ENCODE measurements at places on chromosomes 2 and 18.

DNA sequence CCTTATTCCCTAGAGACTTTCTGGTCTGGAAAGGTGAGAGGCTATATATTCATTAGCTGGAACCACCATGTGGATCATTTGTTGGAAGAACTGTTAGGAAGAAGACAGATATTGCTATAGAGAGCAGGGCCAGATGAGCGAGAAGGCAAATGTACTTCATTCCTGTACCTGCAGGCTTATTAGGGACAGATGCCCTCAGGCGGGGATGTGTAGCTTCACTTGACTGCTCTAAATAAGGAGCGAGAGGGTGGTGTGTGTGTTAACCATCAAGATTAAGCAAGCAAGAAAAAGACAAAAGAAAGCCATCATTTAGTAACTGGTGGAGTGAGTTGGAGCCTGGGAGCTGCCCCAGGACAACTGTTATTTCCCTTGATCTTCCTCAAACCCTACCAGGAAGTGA, 36.4 kb downstream of the NEDD4L start:
- no peak for DNase-seq

- DNase-seq: no peak
Observed at GRCh38 chr2:165795011-165795410, 964 bp upstream of the GALNT3 start.

DNA sequence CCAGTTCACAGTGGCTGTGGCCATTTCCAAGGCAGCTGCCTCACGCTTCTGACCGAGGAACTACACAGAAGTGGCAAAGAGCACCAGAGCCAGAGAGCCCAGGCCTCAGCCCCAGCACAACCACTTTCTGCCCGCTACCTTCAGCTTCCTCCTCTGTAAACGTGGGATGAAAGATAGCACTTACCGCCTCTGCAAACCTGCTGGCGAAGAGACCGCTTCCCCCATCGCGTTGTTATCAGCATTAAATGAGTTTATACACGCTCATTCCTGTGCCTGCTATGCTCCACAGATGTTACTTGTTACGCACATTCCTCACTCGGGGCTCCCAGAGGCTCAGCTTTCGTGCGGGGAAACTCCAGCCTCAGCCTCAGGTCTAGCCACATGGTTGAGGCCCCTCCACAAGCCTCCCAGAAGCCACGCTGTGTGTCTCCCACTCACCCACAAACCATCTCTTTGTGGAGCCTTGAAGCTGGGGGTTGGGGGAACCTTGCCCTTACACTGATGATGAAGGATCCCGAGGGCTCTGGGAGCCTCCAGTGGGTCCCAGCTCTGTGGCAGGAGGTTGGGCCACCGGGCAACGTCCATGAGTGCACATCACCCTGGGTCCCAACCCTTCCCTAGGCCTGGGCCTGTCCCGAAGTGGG, 63.3 kb upstream of the SMAD7 start:
- no peak for DNase-seq

GRCh38 chr2:138267161-138267901, 234.2 kb upstream of the SPOPL start:
- DNase-seq: no peak

GRCh38 chr2:73141896-73142295, 29.1 kb upstream of the RAB11FIP5 start:
- no peak for DNase-seq

Measured in stimulated activated CD8-positive, alpha-beta memory T cell treated with anti-CD3 and anti-CD28 coated beads, Interleukin-4, amount 100 ng/mL, for 4 hours (primary cell).